ENCODE measurements at places on chromosomes 2 and 18.

DNA sequence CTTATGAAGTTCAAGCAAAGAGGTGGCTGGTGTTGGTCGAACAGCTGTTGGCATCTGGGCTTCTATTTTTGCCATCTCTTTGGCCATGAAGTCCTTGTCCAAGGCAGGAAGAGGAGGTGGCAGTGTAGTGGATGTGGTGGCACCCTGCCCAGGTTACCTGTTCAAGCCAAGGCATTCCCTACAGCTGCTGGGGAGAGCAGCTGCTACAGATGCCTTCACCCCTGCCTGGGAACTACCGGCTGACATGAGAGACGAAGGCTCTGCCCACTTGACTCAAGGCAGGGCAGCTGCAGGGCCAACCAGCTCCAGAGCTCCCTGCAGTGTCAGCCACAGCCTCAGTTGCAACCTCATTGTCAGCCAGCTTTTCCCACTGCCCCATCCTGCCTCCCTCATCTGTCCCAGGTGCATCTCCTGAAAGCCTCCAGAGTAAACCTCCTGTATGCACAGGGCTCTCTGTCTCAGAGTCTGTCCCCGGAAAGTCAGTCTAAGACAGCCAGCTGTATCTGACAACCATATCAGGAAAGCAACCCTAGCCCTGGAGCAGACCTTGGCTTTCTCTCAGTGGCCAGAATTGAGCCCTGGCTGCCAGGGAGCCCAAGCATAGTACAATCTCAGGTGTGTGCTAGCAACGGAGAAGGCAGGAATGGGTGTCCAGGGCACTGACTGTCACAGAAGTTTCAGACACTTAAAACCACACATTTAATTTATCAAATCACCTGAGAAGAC is 115.9 kb downstream of the RPIA start:
- no peak for DNase-seq

GRCh38 chr2:130790312-130790711 is 35.0 kb downstream of the AMER3 start:
- DNase-seq = no peak

DNA sequence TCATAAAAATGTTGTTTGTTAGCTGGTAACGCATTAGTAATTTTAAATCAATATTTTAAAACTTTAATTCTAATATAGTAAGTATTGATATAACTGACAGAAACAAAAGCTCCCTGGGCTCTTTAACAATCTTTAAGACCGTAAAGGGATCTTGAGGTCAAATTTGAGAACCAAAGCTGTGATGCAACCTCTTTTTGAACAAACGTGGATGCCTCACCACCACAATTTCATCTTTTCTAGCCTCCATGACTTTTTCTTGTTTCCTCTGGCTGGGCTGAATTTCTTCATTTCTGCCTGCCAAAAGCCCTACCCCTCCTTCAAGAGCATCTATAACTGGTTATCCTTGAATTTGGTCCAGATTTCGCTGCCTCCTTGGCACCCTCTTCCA is 563 bp upstream of the POLE4 start:
- DNase-seq = no peak

DNA sequence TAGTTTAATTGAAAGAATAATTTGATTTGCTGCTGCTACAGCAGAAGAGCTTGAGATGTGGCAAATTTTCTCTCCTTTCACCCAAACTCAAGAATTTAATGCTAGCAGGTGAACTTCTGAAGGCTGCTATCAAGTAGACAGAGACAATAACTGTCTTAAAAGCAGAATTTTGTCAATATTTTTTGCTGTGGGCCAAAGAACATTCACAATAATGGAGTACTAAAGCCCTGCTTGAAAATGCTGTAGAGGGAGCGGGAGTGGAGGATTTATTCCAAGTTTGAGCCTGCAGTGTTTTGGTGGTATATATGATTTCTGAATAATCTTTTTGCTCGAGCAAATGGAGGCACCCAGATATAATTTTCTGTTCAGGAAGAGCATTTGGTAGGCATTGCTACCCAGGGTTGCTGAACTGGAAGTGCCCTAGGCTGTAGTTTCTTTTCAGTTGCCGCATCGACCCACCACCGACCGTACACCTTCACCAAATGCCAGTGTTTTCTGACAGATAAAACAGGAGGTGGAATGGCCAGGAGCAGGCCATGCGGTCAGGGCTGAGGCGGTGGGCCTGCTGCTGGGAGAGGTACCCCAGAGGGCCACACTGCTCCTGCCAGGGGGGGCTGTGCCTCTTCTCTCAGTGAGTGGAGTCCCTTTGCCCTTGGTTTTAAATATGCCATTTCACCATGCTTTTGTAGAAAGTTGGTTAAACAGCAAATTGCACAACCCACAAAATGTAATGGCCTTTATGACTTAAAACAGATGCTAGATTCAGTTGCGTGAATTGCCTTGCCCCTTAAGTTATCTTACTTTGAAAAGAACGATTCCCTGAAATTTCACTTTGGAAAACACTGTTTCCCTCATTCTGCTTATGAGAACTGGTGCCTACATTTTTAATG is 36.4 kb downstream of the TSHZ1 start:
- no peak for DNase-seq
